T-helper 17 cell (primary cell): ENCODE measurements at places on chromosomes 5 and 9.
A peak's percentile ranks its signal among the peaks of the same experiment; 100 is the strongest.

GRCh38 chr5:167730656-167731055 lies 560.8 kb upstream of the WWC1 start:
- peaks cover 12% of the 10 kb centered on the region for H3K27me3 ChIP-seq
- H3K4me3 ChIP-seq: no peak overlapping the region
- no peak for DNase-seq
- no peak overlapping the region for H3K27ac ChIP-seq
- no peaks in the 10 kb centered on the region for H3K36me3 ChIP-seq

- H3K27ac ChIP-seq: no peak overlapping the region
- peaks cover 8% of the 10 kb centered on the region for H3K36me3 ChIP-seq
- peaks cover 36% of the 10 kb centered on the region for H3K4me1 ChIP-seq
- H3K27me3 ChIP-seq: no peaks in the 10 kb centered on the region
- no peak overlapping the region for H3K4me3 ChIP-seq
Measured at GRCh38 chr9:77806741-77807140, 158.6 kb upstream of the GNA14 start.

- no peaks in the 10 kb centered on the region for H3K27me3 ChIP-seq
- H3K4me1 ChIP-seq: no peaks in the 10 kb centered on the region
- H3K27ac ChIP-seq: no peak overlapping the region
- no peaks in the 10 kb centered on the region for H3K36me3 ChIP-seq
Measured at GRCh38 chr5:8766448-8766847, 779.4 kb downstream of the SEMA5A start.

DNA sequence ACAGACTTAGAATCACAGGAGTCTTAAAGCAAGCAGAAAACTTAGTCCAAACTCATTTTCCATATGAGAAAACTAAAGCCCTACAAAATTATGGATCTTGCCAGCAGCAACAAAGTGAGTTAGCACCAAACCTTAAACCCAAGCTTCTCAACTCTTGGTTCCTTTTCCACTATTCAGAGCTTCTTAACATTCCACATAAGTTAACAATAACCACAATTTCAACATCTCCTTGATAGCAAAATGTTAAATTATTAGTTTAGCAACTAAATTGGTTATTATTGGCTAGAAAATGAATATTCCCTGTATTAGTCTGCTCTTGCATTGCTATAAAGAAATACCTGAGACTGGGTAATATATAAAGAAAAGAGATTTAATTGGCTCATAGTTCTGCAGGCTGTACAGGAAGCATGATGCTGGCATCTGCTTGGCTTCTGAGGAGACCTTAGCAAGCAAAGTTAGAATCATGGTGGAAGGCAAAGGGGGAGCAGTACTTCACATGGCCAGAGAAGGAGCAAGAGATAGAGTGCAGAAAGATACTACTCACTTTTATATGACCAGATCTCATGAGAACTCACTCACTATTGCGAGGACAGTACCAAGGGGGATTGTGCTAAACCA lies 26.2 kb upstream of the ARSB start:
- no peak for DNase-seq
- H3K4me1 ChIP-seq: no peaks in the 10 kb centered on the region
- no peak overlapping the region for H3K4me3 ChIP-seq
- peaks cover 43% of the 10 kb centered on the region for H3K27me3 ChIP-seq
- no peak overlapping the region for H3K27ac ChIP-seq
- H3K36me3 ChIP-seq: peaks cover 2% of the 10 kb centered on the region

- no peak for DNase-seq
- H3K36me3 ChIP-seq: no peaks in the 10 kb centered on the region
- no peak overlapping the region for H3K27ac ChIP-seq
- no peaks in the 10 kb centered on the region for H3K4me1 ChIP-seq
Measured at GRCh38 chr5:107285772-107286171, 385.0 kb downstream of the EFNA5 start.

DNA sequence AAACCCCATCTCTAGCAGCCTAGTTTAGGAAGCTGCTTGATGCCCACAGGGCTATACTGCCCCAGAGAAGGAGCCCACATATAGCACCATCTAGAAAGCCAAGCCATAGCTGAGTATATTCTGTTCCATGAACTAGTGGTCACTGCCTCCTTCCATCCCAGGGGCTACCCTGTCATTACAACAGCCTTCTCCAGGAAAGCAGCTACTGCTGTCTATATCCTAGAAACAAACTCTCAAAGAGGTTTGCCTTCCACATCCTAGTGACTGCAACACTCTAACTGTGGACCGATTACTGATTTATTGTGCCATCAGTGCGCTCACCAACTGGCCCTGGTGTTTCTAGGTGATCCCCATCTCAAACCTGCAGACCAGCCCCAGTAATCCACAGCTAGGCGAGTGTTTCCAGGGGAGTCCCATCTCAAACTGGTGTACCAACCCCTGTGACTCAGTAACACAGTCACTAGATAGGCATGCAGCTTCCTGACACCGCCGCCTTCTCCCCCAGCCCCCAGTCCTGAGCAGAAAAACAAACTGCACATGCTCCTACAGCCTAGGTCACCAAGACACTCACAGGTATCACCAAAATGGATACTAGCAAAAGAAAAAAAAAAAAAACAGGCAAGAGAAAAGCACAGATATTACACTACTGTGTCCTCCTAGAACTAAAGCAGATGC lies 14.8 kb downstream of the SPTLC1 start:
- H3K4me3 ChIP-seq: peak overlapping the region; percentile 12
- peaks cover 4% of the 10 kb centered on the region for H3K36me3 ChIP-seq
- no peak for DNase-seq
- H3K27ac ChIP-seq: peak overlapping the region; percentile 16
- peaks cover 18% of the 10 kb centered on the region for H3K4me1 ChIP-seq

- H3K4me1 ChIP-seq: peaks cover 6% of the 10 kb centered on the region
- H3K27me3 ChIP-seq: peaks cover 27% of the 10 kb centered on the region
- no peaks in the 10 kb centered on the region for H3K36me3 ChIP-seq
- DNase-seq: no peak
- H3K27ac ChIP-seq: no peak overlapping the region
- peak overlapping the region; percentile 86 for H3K4me3 ChIP-seq
Measured at GRCh38 chr5:59275510-59276324, 617.8 kb downstream of the PDE4D start.

GRCh38 chr9:18720691-18721090 lies 246.7 kb downstream of the ADAMTSL1 start:
- H3K4me1 ChIP-seq: no peaks in the 10 kb centered on the region
- no peaks in the 10 kb centered on the region for H3K36me3 ChIP-seq
- DNase-seq: no peak
- H3K27me3 ChIP-seq: peaks cover 5% of the 10 kb centered on the region
- no peak overlapping the region for H3K27ac ChIP-seq

- H3K4me1 ChIP-seq: peaks cover 55% of the 10 kb centered on the region
- peaks cover 2% of the 10 kb centered on the region for H3K36me3 ChIP-seq
- H3K4me3 ChIP-seq: peak overlapping the region; percentile 28
Measured at GRCh38 chr5:35804841-35805240, 51.9 kb upstream of the IL7R start.

- no peak for DNase-seq
- H3K4me1 ChIP-seq: no peaks in the 10 kb centered on the region
- no peaks in the 10 kb centered on the region for H3K36me3 ChIP-seq
Measured at GRCh38 chr9:124149992-124150391, 107.8 kb upstream of the NEK6 start.

GRCh38 chr9:97910357-97910756 lies 11.9 kb downstream of the TRMO start:
- peak overlapping the region; percentile 99 for H3K27ac ChIP-seq
- no peak for DNase-seq
- peaks cover 23% of the 10 kb centered on the region for H3K36me3 ChIP-seq
- H3K27me3 ChIP-seq: no peaks in the 10 kb centered on the region
- peaks cover 60% of the 10 kb centered on the region for H3K4me1 ChIP-seq

DNA sequence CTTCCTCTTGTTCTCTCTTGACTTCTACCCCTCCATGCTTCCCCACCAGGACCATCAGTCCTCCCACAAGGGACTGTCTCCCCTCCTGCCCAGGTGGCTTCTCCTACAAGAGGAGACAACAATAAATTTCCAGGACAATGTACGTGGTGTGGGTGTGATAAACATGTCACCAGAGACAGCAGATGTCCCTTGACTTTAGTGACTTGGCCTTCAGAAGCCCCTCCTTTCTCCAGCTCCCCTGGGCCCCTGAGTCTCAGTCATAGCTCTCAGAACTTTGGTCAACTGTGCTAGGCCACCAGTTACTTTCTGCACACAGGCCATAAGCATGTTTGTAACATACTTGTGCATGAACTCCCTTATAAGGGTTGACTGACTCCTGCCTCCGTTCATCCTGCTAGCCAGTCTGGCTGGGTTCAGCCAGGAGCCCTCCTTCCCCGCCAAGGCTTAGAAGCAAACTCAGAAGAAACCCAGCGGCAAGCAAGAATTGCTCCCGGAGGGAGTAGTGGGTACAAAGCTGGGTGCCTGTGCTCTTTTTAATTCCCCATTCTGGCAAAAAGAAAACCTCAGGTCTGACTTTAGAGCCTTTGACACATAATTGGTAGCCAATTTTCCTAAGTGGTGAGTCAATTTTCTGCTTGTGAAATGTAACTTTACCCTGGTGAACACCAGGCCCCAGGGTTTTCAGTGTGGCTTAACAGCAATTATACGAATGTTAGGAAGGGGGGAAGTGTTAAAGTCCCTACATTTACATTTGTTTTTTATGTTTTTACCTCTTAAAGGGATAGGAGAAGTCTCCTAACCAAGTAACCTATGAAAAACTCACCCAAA lies 49.2 kb downstream of the EBF1 start:
- peaks cover 3% of the 10 kb centered on the region for H3K36me3 ChIP-seq
- H3K27me3 ChIP-seq: peaks cover 90% of the 10 kb centered on the region
- H3K4me3 ChIP-seq: peak overlapping the region; percentile 41
- no peaks in the 10 kb centered on the region for H3K4me1 ChIP-seq
- DNase-seq: no peak
